Breast epithelium (tissue), 4 donors: ENCODE measurements at places on chromosomes 6 and 20. TPM values are rescaled to one million over a fixed set of nuclear protein-coding genes. Genes with fewer than 3 reads are reported as not detected.

MOXD1 gene
- total RNA-seq, result 1.9 TPM

GRCh38 chr6:12436224-12436623 lies 146.1 kb downstream of the EDN1 start:
- no peak overlapping the region for H3K4me3 ChIP-seq
- no peaks in the 10 kb centered on the region for H3K36me3 ChIP-seq
- no peak overlapping the region for H3K27ac ChIP-seq
- H3K4me1 ChIP-seq, result no peaks in the 10 kb centered on the region
- no peaks in the 10 kb centered on the region for H3K27me3 ChIP-seq
- no peak for DNase-seq

DCDC2 gene
- 9.5 TPM for total RNA-seq

- DNase-seq, result no peak
- no peaks in the 10 kb centered on the region for H3K27me3 ChIP-seq
- no peaks in the 10 kb centered on the region for H3K4me1 ChIP-seq
- H3K36me3 ChIP-seq, result no peaks in the 10 kb centered on the region
- H3K4me3 ChIP-seq, result no peak overlapping the region
Measured at GRCh38 chr6:5712349-5713215, 294.1 kb downstream of the NRN1 start.

WFDC2 gene
- 43.9 TPM for total RNA-seq

- no peak for DNase-seq
- peaks cover 65% of the 10 kb centered on the region for H3K27me3 ChIP-seq
- no peaks in the 10 kb centered on the region for H3K36me3 ChIP-seq
Measured at GRCh38 chr6:98823428-98824161, 10.8 kb upstream of the POU3F2 start.

ENPP3 gene
- total RNA-seq, result 0.98 TPM

DNA sequence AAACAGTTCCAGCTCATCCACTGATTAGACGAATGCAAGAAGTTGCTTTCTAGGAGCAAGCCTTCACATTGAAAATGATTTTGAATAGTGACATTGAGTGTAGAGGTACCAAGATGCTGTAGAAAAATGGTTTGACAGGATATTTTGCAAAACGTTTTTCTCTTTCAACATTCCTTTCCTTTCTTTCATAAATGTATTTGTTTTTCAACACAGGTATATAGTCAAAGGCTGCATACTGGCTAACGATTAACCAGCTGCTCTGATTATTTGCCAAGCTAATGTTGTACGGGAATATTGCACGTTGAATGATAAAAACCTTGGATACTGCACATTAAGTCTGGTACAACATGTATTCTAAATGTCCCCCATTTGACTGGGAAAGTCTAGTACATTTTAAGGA lies 78.8 kb upstream of the TENT5A start:
- H3K27me3 ChIP-seq, result no peaks in the 10 kb centered on the region
- H3K36me3 ChIP-seq, result no peaks in the 10 kb centered on the region
- no peaks in the 10 kb centered on the region for H3K4me1 ChIP-seq
- H3K4me3 ChIP-seq, result no peak overlapping the region
- no peak overlapping the region for H3K27ac ChIP-seq

DNA sequence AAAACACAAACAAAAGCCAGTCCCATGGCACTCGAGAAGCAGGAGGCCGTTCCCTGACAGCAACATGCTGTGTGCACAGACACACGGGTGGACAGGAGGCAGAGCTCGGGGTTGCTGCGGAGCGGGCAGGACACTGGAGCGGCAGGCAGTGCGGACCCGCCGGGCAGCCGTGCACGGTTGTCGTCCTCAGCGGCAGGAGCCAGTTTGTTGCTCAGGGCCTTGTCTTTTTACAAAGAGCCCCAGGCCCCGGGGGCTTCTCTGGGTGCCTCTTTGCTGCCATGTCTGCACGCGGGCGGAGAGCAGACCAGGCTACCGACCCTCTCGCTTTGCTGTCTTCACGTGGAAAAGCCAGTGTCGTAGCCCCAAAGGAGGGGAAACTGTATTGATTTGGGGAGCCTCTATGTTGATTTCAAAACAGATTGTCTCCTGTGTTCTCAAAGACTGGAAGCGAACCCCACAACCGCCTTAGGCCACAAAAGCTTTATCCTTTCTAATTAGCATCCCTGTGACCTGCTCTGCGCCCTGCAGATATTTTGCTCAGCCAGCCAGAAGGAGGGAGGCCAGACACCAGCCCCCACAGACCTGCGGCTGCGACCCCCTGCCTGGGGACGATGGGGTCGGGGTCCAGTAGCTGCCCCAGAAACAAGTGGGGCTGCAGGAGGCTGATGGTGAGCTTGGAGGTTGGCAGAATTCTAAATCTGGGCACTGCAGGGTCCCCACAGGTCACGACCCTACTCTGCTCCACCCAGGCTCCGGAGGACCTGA lies 50.2 kb downstream of the ERMARD start:
- DNase-seq, result no peak
- no peaks in the 10 kb centered on the region for H3K27me3 ChIP-seq
- H3K36me3 ChIP-seq, result no peaks in the 10 kb centered on the region
- H3K27ac ChIP-seq, result no peak overlapping the region
- no peak overlapping the region for H3K4me3 ChIP-seq

- H3K4me3 ChIP-seq, result no peak overlapping the region
- H3K27me3 ChIP-seq, result no peaks in the 10 kb centered on the region
- H3K27ac ChIP-seq, result peak overlapping the region; percentile 66
- H3K36me3 ChIP-seq, result no peaks in the 10 kb centered on the region
- H3K4me1 ChIP-seq, result no peaks in the 10 kb centered on the region
Measured at GRCh38 chr6:139324301-139324555, 32.4 kb upstream of the TXLNB start.

DNA sequence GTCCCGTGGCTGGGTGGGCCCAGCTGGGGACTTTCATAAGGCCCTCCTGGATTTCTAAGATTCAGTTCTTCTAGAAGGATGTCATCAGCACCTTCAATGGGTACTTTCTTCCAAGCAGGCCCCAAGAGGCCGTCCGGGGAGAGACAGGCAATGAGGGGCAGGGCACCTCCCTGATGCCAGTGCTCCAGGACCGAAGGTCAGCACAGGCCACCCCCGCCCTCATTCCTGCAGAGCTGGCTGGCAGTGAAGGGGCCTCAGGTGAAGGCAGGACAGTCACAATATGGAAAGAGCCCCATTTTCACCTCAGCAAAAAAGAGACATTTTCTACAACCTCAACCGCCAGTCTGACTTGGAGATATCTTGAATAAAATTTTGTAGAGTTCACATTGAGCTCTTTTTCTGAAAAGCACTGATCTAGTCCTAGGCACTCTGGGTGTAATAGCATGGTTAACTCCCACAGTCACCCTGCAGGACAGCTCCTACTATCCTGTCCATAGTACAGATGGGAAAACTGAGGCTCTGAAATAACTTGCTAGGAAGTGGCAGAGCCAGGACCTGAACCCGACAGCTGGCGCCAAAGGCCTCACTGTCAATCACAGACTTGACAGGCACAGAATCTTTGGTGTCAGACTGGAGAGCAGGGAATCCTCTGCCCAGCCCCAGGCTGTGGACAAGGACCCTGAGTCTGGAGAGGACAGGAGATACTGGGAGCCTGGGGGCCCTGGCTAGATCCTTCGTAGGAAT lies 50.3 kb downstream of the RRBP1 start:
- H3K27ac ChIP-seq, result no peak overlapping the region
- H3K4me1 ChIP-seq, result peaks cover 5% of the 10 kb centered on the region
- H3K36me3 ChIP-seq, result peaks cover 1% of the 10 kb centered on the region
- no peak overlapping the region for H3K4me3 ChIP-seq
- no peaks in the 10 kb centered on the region for H3K27me3 ChIP-seq

DNA sequence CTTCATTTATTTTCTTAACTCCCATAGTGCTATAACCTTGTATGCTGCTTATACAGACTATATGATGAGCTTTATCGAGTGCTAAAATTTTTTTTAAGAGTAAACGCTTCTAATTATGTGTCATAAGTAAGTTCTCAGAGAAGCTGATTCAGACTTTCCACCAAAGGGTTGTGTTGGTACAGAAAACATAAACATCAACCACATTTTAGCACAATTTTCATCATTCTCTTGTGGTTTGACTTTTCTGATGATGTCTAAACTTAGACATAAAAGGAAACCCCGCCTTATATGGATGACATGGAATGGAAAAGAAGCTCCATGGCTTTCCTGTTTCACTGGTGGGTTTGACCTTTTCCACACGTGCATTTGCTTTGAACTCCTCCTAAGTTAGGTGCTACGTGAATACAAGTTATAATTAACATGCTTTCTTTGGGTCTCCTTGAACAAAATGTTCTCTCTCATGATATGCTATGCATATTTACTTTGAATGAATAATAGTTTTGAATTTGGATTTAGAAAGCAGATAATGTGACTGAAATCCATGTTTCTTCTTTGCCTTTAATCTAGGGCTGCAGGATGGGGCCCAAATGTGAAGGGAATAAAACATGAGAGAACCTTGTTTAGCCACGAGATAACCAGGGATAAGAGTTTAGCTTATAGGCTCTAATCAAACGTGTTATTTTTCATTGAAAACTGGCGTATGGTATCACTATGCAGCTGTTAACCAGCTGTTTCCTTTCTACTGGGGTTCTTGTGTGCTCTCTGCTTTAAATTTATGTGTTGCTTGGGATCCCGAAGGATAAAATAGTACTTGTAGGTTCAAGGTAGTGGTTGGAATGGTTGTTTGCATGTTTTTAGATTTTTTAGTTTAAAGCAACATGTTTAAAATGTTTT lies 127.1 kb upstream of the AHI1 start:
- DNase-seq, result no peak
- no peaks in the 10 kb centered on the region for H3K27me3 ChIP-seq
- no peaks in the 10 kb centered on the region for H3K36me3 ChIP-seq
- H3K4me1 ChIP-seq, result no peaks in the 10 kb centered on the region
- H3K4me3 ChIP-seq, result no peak overlapping the region

C6orf141 gene
- total RNA-seq, result 9.4 TPM

NOX3 gene
- total RNA-seq, result not detected

NDRG3 gene
- 24.7 TPM for total RNA-seq

LAMP5 gene
- 0.88 TPM for total RNA-seq

GRCh38 chr6:150456902-150457643 lies 88.3 kb downstream of the IYD start:
- no peaks in the 10 kb centered on the region for H3K27me3 ChIP-seq
- H3K27ac ChIP-seq, result no peak overlapping the region
- no peaks in the 10 kb centered on the region for H3K36me3 ChIP-seq
- H3K4me3 ChIP-seq, result no peak overlapping the region

- H3K27me3 ChIP-seq, result no peaks in the 10 kb centered on the region
- H3K4me3 ChIP-seq, result no peak overlapping the region
- no peak for DNase-seq
- H3K27ac ChIP-seq, result no peak overlapping the region
- H3K4me1 ChIP-seq, result no peaks in the 10 kb centered on the region
Measured at GRCh38 chr6:49415358-49415757, 47.7 kb downstream of the MMUT start.

DNA sequence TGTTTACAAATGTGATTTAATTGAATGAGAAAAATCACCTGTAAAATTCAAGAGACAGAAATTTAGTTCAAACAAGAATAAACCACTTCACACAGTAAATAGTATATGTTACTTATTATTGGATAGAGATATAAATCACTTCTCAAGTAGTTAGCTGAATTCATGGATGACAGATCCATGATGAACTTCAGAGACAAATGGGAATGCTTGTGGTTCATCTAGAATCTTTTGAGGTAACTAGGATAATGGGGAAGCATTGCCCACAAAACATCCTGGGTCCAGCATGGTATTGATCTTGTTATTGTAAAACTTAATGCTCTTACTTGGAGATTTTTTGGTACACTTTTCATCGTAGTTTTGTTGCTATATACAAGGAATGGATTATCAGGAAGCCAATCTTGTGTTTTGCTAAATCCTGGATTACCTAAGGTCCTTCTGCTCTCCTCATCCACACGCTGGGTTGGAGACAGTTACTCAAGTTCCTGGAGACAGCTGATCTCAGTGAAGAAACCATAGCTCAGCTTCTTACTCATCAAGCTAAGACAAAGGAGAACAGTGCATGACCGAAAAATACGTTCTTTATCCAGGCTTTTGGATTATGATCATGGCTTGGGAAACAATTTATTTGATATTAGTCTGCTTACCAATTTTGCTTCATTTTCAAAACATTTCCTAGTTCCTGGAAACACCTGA lies 142.5 kb upstream of the PREP start:
- no peak overlapping the region for H3K27ac ChIP-seq
- H3K4me3 ChIP-seq, result no peak overlapping the region
- H3K36me3 ChIP-seq, result no peaks in the 10 kb centered on the region
- H3K4me1 ChIP-seq, result no peaks in the 10 kb centered on the region

- H3K27ac ChIP-seq, result no peak overlapping the region
- H3K27me3 ChIP-seq, result no peaks in the 10 kb centered on the region
- no peaks in the 10 kb centered on the region for H3K36me3 ChIP-seq
- H3K4me1 ChIP-seq, result no peaks in the 10 kb centered on the region
- DNase-seq, result no peak
- H3K4me3 ChIP-seq, result no peak overlapping the region
Measured at GRCh38 chr6:5116243-5116991, 31.3 kb downstream of the PPP1R3G start.

MUCL3 gene
- not detected for total RNA-seq

DNA sequence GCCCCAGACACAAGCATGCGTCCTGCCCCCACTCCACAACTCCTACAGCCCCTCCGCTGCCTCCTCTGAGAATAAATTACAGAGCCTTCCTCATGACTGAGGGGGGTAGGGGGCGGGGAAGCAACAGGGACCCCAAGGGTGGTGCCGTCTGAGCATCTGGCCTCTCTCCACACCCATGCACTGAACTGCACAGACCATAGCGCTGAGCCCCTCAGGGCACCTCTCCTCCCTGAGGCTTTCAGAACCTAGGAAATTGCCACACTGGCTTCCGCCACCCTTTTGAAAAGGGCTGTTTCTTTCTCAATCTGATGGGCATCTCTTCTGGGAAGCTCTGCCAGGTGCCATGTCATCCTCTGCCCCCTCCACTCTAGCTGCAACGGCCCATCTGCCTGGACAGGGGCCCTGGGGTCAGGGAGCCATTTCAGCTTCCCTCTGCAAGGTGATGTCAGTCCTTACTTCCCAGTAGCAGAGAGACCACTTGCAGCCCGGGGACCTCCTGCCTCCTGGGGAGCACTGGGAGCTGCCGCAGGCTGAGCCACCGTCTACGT lies 2.5 kb downstream of the CST7 start:
- H3K36me3 ChIP-seq, result no peaks in the 10 kb centered on the region
- H3K27me3 ChIP-seq, result peaks cover 3% of the 10 kb centered on the region
- no peaks in the 10 kb centered on the region for H3K4me1 ChIP-seq
- no peak overlapping the region for H3K27ac ChIP-seq

C6orf163 gene
- 3.5 TPM for total RNA-seq

PLEKHG1 gene
- 26.4 TPM for total RNA-seq

DNA sequence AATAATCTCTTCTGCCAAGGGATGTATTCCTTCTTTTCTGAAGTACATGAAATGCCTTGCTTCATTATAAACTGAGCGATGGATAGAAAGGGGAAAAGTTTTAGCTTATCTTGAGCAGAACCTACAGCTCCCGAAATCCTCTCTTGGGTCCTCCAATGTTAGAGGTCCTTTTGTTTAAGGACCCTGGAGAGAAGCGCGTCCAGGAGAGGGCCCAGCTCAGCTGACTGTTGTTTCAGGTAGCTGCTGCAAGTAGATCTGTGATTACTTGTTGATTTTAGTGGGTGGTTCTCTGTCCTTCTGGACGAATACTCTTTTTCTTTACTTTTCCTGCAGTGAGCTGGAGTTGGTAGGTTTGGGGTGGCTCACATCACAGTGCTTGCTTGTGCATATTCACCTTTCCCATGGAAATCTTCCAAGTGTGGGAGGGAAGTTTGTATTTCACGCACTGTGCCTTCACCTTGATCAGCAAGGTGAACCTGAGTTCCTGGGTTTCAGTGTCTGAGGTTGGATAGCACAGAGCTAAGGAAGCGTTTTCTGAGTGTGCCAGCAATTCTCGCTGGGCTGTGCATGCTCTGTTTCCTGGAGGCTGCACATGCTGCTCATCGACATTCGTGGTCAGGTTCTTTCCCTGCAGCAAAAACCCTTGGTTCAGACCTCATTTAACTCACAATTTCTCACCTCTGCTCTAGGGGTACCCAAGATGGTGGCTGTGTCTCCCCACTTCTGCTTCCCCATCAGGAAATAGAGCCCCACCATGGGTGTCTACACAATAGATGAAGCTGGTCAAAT lies 176.3 kb downstream of the JARID2 start:
- no peak overlapping the region for H3K27ac ChIP-seq
- no peaks in the 10 kb centered on the region for H3K4me1 ChIP-seq
